ENCODE measurements at places on chromosomes 3 and 15.

DNA sequence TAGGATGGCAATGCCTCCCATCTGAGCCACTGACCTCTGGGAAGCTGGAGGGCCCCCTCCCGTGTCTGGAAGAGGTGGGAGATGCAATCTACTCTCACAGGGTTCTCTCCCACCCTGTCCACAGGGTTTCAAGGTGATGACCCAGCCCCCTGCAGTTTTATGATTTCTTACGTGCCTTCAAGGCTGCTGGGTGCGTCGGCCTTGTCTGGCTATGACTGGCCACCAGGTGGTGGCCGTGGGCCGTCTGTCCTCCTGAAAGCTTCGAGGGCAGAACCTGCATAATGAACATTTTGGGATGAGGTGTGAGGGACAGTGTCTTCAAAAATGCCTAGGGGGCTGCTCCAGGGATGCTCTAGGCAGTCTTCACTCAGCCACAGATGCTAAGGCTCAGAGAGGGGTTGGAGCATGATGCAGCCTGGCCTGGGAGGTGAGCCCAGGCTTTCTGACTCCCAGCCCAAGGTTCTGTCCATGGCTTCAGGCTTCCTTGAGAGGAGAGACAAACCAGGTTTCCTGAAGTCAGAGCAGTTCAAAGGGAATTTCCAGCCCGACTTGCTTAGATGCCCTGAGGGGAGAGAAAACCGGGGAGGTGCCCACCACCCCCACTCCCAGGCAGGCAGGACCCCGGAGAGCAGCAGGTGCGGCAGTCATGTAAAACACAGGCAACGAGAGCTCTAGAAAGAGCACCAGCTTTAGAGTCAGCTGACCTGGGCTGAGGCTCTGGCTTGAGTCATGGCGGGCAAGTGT, 18.7 kb downstream of the ISG20 start:
- no peak for DNase-seq

DNA sequence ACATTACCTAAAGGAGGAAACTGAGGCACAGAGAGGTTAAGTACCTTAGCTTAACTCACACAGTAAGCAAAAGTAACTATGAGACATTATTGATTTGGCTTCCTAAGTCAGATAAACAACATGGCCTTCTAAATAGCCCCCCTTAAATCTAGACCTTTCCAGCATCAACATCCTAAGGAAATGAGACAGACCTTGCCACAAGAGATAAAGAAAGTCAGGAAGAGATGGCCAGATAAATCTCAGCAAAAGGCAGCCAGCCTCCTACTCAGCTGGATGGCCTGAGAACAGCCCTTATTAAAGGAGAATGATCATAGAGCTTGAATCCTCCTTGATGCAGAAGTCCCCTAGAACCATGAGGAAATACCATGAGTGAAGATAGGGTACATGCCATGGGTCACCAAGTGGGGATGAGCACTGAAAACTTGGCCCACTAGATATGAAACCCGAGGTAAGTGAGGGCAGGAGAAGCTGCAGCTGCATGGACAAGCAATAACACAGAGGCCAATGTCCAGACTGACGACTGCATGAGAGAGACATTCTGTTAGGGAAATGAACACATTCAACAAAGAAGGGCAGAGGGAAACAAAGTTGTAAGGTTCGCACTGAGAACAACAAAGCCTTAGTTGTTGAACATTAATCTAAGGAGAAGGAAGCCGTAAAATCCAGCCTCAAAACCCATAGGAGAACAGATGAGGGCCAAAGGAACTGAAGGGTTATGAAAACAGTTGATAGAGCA, 69.6 kb downstream of the ZIC4 start:
- DNase-seq = no peak

DNA sequence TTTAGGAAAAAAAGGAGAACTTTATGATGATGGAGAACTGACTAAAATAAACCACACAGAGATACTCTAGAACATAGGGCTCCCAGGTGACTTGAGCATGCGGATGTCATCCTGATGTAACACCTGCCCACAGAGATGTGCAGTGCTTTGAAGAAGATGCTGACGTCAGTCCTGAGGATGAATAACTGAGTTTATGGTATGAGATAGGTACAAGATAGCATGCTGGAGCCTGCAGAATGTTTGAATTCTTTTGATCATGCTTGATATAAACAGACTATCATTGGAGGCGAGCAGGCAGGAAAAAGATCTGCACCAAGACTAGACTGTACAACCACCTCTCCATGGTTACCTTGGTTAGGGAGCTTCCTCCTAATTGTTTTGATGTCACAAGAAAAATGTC, 12.4 kb downstream of the CCR4 start:
- DNase-seq = no peak

DNA sequence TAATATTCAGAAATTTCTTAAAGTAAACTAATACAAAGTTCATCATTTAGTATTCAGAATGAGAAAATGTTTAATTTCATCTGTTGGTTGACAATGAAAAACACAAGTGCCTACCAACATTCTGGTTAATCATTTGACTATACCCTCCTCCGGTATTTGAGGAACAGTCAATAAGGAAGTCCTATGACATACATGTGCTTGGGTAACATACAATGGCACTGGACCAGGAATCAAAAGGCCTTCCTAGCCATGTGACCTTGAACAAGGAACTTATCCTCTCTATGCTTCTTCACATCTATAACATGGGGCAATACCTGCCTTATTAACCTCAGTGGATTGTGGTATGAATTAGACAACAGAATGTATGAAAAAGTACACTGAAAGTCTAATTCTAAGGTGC, 65.8 kb downstream of the ZNF280D start:
- DNase-seq = no peak

DNA sequence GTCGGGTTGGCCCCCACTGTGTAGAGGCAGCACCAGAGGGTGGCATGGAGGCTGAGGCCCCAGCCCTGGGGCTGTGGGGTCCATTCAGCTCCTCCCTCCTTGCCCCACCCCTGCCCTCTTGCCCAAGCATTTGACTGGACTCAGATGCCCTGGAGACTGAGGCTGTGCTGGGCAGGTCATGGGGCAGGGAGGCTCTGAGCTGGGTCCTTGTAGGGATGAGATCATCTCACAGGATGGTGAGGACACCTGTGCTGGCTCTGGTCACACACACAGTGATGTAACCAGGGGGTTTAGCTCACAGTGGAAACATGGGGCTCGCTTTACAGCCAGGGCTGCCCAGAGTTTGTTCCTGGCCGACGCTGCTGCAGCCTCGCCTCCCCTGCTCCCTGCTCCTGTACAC, 17.8 kb downstream of the ALPK3 start:
- no peak for DNase-seq

DNA sequence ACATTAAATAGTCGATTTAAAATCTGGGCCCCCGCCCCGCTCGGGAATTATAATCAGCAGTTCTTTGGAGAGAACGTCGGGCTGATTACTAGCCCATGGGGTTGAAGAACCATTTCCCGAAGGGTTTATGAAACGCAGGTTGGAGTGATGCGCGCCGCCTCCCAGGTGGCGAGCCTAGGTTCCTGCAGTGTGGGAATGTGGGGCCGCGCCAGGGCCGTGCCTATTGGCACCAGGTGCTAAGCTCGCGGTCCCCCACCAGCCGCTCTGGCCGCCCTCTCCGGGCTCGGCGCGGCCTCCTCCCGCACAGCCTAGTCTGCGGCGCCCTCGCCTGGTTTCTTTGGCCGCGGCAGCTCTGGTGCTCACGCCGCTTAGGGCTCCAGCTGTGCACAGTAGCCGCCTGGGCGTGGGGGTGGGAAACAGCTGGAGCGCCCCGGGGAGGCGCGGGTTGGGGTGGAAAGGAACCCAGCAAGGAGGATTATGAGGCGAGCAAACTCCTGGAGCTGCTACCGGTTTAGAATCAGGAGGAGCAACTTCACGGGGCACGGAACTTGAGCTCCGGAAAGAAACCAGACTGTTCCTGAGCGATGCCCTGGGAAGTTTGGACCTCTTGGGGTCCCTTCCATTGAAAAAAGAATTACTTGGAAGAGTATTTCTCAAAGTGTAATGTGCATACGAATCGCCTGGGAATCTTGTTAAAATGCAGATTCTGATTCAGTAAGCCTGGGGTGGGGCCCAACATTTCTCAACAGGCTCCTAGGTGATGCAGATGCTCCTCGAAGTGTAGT, 5.6 kb upstream of the MECOM start:
- DNase-seq = no peak

- DNase-seq = no peak
These were observed 139.7 kb upstream of the CMC1 start for GRCh38 chr3:28101705-28102104.

DNA sequence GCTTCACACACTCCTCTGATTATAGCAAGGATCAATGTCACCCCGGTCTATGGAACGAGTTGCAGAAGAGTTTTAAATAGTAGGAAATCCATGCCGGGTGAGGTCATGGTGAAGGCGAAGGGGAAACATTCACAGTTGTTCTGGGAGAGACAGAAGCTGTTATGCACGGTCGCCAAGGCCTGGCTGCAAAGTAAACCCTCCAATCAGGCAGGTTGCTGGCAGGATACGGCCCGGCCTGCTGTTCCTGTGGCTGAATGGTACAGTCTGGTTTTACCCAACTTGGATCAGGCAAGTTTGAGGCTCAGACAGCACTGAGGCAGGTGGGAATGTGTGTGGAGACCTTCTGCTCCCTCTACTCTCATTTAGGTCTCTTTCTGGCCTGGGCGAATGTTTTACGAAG, 45.3 kb upstream of the ATP2B2 start:
- no peak for DNase-seq

DNA sequence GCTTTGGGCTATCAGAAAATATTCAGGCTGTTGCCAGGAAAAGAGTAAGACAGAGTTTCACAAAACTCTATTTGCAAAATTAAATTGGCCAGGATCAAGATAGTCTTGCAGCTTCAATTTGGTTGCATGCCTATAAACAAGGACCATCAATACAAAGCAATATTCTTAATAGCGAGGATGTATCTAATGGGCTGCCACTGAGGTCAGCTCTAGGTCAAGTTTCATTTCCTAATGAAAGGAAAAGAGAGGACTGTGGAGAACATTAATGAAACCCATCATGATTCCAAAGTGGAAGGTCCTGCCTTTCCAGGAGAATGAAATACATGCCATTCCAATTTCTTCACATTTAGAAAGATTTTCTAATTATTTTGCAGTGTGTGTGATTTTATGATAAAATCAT, 273.5 kb downstream of the AGBL1 start:
- no peak for DNase-seq

DNA sequence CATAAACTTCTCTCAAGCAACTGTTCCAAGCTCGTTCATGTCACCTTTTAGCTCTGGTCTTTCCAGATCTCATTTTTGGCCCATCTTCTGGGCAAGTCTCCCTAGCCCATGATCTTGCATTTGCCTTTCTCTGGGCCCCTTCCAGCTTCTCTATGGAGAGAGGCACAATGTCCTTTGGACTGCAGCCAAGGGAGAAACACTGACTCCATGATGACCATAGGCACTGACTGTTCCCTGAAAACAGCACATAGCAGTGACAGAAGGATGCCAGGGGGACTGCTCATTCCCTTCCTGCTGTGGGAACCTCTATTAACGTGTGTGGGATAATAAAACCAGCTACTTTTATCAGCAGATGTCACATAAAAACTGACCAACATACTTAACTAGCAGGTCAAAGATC, 60.3 kb downstream of the STRIT1 start:
- no peak for DNase-seq
